GDM1 (cell line): ENCODE measurements at places on chromosomes 5 and 9.

DNA sequence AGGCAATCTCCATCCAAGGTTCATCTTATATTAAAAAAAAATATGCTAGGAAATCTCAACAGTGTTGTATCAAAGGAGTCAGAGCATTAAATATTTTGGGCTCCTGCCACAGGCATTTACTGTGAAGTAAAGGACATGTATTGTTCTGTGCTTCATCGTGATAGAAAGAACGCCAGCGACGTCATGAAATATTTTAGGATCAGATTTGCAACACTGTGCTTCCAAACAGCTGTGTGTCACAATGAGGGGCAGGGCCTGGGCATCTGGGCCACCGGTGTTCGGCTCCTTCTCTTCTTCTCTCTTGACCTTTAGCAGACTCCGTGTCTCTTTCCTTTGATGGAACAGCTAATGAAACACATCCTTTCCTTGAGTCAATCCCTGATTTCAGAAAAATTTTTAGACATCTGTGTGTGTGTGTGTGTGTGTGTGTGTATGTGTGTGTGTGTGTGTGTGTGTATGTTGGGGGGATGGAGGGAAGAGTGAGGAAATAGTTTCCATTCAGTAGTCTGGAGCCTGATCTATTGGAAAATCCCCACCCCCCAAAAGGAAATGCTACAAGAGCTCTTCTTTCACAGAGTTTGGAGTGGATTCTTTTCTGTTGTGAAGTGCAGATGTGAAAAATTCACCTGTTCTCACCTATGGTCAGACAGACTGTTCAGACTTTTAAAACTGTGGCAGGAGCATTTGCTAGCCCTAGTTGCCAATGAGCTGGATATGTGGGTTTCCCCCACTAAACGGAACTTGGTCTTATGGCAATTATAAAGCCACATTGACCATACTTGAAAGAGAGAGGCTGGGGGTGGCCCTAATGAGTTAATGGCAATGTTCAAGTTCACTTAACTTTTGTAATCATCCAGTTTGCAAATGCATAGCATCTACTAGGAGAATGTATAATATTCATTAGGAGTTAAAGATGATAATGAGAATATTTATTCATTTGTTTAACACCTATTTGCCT lies 18.1 kb upstream of the TNC start:
- no peak for DNase-seq

GRCh38 chr9:127898433-127899127 lies 823 bp downstream of the ST6GALNAC6 start:
- DNase-seq = no peak

GRCh38 chr5:32501071-32502002 lies 56.8 kb upstream of the ZFR start:
- DNase-seq = no peak

- no peak for DNase-seq
Measured at GRCh38 chr9:7027996-7028395, 270.2 kb downstream of the KDM4C start.

DNA sequence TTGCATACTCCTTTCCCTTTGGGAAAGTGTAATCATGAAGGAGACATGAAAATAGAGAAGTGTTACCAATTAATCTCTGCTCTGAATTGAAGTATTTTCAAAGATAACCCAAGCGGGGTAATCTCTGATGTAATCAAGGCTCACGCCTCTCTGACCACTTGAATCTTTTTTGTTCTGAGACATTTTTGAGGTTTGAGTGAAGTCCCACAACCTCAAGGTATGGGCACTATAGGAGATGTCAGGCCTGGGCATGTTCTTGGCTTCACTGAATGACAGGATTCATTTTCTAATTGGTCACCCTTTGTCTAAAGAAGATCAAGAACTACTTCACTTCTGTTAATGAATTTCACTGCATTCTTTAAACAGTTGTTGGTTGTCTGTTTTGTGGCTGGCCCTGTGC lies 23.7 kb downstream of the ENHO start:
- no peak for DNase-seq
